ENCODE measurements at places on chromosomes 3 and 15. TPM values are rescaled to one million over a fixed set of nuclear protein-coding genes. Genes with fewer than 3 reads are reported as not detected.

Gene CCDC50
- total RNA-seq, result 124 TPM

DNA sequence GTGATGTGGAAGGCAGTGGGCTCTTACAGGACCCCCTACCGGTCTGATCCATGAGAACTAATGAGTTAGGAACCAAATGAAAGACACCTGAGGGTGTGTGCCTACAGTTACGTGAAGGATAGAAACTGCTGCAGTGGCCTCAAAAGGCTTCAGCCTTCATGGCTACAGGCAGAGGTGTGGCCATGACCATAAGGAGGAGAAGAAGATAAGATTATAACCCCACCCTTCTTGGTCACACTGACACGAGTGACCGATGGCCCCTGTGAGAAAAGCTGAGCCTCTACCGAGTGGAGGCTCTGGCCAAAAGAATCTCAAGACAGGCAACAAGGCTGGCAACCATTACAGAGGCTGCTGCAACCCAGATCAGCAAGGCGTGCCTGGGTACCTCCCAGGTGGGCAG, 6.3 kb downstream of the RFT1 start:
- no peak for DNase-seq

Gene SMCO1
- total RNA-seq, result not detected

Gene STRA6
- total RNA-seq, result not detected

Gene GOLGA8H
- total RNA-seq, result 0.52 TPM

GRCh38 chr3:118973050-118973449, 61.6 kb downstream of the IGSF11 start:
- no peak for DNase-seq

- no peak for DNase-seq
Measured at GRCh38 chr15:64426845-64427465, 33.4 kb upstream of the ZNF609 start.
